ENCODE measurements at places on chromosomes 4 and X. TPM values are rescaled to one million over a fixed set of nuclear protein-coding genes. Genes with fewer than 3 reads are reported as not detected.

The MGAT4D gene
- not detected for total RNA-seq

The TRMT10A gene
- total RNA-seq = 9.9 TPM

The PAGE1 gene
- not detected for total RNA-seq

The CSN1S1 gene
- not detected for total RNA-seq

The YY2 gene
- 1.2 TPM for total RNA-seq

The MFAP3L gene
- 8.7 TPM for total RNA-seq

The RGN gene
- total RNA-seq = 0.80 TPM

The SSX2 gene
- not detected for total RNA-seq

The CPLX1 gene
- total RNA-seq = not detected

The SPANXA1 gene
- not detected for total RNA-seq

The PCDH10 gene
- total RNA-seq = 0.14 TPM

DNA sequence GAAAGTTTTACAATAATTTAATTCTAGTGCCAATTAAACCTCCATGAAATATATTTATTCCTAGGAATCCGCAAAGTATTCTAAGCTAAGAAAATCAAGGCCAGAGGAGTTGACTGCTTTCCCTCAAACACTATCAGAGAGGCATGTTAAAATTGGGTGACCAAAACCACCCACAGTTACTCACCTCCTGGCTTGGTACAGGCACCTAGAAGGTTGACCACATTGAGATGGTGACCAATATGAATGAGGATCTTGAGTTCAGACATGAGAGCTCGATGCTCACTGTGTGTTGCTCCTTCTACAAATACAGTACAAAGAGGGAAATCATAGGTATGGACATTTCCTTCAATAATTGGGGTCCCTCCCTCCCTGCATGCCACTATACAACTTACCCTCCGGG lies 29.4 kb downstream of the KDR start:
- no peak for DNase-seq

DNA sequence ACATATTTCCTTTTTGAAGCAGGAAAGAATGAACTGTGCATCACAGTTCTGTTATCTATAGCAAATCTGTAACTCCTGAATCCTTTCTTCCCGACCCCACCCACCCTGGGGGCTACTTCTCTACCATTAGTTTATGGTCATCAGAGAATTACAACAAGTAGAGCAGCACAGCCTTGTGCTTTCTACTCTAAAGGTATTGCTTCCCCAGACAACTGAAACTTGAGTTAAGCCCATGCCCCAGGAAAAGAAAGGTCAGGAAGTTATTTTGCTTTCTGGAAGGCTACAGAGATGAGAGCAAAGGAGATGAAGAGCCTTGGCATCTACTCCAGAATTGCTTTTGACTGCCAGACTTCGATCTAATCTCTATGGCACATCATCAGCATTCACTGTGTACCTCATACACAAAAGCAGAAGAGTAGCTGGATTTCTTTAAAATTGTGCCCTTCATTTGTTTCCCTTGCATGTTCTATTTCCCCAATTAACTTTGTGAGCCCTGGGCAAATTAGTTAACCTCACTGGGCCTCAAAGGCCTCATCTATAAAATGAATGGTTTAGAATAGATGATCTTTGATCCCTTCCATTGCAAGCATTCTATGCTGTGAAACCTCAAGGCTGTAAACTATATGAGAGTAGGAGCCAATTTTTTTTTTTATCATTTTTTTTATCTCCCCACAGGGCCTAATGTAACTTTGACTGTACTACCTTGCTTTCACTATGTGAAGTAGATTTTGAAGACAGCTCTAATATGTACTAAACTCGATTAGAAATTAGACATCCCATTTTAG lies 595.6 kb downstream of the RPA4 start:
- DNase-seq = no peak

GRCh38 chr4:72567821-72568675 lies 973 bp downstream of the ADAMTS3 start:
- DNase-seq = peak; percentile 64

GRCh38 chr4:140395668-140396067 lies 22.2 kb downstream of the SCOC start:
- DNase-seq = no peak

GRCh38 chrX:1488141-1488540 lies 35.4 kb upstream of the ASMTL start:
- DNase-seq = no peak

DNA sequence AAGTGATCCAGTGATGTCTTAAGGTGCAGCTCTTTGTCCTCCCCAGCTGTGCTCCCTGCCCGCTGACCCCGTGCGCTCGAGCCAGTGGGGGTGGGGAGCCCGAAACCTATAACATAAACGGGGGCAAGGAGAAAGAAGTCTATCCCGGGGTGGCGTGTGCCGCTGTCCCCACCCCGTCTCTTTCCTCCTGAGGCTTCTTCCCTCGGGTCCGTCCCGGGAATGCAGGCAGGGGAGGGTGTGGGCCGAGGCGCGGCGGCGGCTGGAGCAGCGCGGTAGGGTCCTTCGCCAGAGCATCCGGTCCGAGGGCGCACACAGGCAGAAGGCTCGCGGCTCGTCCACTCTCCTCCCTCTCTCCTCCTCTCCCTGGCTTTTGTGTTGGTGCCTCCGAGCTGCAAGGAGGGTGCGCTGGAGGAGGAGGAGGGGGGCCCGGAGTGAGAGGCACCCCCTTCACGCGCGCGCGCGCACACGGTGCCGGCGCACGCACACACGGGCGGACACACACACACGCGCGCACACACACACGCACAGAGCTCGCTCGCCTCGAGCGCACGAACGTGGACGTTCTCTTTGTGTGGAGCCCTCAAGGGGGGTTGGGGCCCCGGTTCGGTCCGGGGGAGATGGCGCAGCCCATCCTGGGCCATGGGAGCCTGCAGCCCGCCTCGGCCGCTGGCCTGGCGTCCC lies at the start of gene RAB33A:
Gene RAB33A, plus strand, starts transcription at position 517 of the 681 bp plus-strand sequence. Its CDS starts 101 bp downstream, at position 618.
- no peak for DNase-seq

DNA sequence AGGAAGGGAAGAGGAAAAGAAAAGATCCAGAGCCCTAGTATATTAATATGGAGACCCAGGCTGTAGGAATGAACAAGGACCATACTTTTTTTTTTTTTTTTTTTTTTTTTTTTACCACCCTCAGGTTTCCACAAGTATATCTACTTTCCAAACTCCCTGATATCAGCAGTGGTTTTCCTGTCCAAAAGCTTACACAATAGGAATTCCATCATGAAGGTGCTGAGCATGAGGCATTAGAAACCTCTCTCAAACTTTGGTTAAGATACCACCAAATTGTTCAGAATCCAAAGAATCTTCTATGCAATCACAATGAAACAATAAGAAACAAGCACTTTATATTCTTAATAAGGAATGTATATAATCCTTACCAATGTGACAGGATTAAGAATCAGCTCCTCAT lies 26.5 kb downstream of the RPS6KA3 start:
- no peak for DNase-seq

DNA sequence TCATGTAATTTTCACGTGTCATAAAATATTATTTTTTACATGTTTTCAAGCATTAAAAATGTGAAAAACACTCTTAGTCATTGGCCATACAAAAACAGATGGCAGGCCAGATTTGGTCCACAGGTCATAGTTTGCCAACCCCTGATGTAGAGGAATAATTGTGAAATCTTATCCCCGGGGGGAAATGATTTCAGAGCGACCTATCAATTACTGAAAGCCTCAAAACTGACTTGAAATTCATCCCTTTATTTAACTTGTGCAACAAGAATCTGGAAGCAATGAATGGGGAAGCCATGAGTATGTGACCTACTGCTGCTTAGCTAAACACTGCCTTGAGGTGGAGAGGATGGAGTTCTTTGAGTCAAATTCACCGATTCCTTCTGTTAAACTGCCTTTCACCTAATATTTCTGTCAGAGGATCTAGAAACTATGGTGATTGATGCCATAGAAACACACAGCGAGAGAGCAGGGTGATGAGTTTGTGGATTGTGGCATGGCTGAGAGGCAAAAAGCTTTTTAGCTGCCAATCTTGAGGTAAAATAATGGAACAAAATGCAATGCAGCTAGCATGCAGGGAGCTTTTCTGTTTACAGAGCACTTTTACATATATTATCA lies 30.3 kb upstream of the BRS3 start:
- no peak for DNase-seq

GRCh38 chr4:187362937-187363857 lies 632.4 kb upstream of the ZFP42 start:
- peak; percentile 16 for DNase-seq

- no peak for DNase-seq
These were observed 131.2 kb downstream of the FRMPD4 start for GRCh38 chrX:12269484-12269883.

DNA sequence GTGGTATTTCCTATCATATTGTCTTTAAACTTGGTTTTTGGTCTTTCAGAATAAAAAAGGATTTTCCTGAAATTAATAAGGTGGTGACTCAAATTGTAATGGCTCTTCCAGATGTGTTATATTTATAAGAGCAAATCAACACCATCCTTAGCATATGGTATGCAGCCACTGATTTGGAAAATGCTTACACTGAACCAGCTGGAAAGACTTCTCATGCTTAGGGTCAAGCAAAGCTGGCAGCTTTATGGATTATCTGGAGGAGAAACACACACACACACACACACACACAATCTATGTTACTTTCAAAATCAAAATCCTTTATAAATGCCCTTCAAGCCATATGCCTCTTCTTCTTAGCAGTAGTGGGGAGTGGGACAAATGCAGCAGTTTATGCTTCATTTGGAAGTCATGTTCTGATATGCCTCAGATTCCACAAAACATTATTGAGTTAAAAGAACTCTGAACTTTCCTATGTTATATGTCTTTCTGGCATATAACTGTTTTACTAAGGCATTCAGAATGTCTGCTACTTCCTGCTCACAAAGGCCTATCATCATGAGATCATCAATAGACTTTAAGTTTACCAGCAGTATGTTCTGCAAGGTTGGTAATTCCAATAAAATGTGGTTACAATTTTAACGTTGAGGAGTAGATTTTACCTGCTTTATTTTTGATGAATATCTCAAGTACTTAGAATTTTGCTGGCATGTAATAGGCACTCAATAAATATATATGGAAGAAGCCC lies 72.9 kb upstream of the PRDM5 start:
- no peak for DNase-seq

- no peak for DNase-seq
These were observed 405.2 kb downstream of the FAT4 start for GRCh38 chr4:125719987-125720386.

- DNase-seq = no peak
These were observed 3.8 kb downstream of the HPGDS start for GRCh38 chr4:94338681-94339351.

GRCh38 chr4:134501973-134502643 lies 300.5 kb upstream of the PABPC4L start:
- no peak for DNase-seq

DNA sequence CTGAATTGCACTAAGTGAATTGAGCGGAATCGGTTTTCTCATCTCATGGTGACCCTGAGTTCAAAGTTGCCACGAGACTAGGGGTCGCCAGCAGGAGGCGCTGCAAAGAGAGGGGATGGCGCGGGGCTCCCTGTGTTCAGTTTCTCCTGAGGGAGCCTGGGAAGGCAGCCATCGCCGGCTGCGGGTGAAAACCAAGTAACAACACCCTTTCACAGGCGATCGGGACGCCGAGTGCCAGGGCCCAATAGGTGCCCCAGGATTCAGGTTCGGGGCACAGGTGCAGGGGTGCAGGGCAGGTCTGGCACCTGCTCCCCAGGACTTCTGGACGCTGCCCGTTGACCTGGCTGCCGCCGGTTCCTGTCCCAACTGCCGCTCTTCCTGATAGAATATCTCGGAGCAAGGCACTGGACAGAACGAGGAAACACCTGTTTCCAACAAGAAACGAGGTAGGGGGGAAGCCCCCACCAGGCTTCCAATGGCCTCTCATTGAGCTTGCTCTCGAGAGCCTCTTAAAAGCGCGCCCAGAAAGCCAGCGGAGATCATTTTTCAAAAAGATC lies 1.1 kb upstream of the FGF16 start:
- no peak for DNase-seq

- no peak for DNase-seq
These were observed 6.1 kb downstream of the GRIA2 start for GRCh38 chr4:157226601-157227000.
